Stimulated activated memory B cell treated with anti-CD40 and anti-IgM and Interleukin-4, amounts not matched to agents 10 μg/mL and 1 μg/mL and 100 μg/mL, for 72 hours (primary cell): ENCODE measurements at places on chromosomes 5 and 9.

GRCh38 chr9:38015266-38015665 is 53.8 kb downstream of the SHB start:
- no peak for ATAC-seq

GRCh38 chr9:14748373-14748772 is 25.8 kb upstream of the CER1 start:
- ATAC-seq, result no peak

DNA sequence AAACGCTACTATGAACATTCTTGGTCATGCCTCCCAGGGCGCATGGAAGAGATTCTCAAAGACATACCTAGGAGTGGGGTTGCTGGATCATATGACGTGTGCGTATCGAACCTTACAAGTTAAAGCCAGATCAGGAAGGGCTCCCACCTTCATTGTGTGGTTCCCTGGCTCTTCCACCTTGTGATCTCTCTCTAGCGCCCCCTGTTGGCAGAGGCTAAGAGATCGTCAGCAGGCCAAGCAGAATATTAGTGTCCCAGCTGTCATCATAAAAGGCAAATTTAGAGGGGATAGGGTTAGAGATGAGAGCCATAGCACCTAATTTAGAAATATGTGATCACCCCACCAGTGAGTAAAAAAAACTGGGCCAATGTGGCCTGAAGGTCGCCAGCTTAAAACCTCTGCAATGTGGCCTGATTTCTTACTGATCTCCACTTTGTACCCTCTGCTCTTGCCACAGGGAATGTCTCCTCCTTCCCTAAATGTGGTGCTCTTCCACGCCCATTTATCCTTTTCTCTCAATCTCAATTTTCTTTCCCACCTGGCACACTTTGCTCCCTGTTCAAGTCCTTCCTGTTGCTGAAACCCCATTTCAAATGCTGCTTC is 91.7 kb upstream of the SHB start:
- ATAC-seq, result no peak

DNA sequence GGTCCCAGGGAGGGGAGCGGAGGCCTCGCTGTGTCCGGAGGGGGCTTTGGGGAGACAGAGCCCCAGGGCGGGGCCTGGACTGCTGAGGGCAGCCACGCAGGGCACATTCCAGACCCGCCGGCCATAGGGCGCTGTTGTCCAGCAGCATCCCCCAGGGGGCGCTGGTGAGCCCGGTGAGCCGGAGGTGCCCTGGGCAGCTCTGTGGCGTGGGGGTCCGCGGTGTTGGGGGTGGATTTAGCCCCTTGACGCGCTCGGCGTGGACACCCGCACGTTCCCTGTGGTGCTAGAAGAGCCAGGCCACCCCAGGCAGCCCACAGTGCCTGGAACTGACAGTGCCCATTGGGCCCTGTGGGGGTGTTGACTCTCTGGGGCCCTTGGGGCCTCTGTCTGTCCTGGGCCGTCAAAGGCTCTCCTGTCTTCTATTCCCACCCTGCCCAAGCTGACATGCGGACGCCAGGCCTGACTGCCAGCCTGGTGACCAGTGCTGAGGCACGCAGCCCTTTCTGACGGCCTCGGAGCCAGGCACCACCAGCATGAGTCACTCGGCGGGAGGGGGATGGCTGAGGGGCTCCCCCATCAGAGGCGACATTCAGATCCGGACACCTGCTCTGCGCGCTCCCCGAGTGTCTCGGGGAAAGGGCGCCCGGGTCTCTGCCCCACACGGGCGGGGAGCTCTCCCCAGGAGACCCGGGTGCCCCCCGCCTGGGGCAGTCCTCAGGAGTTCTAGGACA is 23.9 kb downstream of the TPPP start:
- no peak for ATAC-seq

DNA sequence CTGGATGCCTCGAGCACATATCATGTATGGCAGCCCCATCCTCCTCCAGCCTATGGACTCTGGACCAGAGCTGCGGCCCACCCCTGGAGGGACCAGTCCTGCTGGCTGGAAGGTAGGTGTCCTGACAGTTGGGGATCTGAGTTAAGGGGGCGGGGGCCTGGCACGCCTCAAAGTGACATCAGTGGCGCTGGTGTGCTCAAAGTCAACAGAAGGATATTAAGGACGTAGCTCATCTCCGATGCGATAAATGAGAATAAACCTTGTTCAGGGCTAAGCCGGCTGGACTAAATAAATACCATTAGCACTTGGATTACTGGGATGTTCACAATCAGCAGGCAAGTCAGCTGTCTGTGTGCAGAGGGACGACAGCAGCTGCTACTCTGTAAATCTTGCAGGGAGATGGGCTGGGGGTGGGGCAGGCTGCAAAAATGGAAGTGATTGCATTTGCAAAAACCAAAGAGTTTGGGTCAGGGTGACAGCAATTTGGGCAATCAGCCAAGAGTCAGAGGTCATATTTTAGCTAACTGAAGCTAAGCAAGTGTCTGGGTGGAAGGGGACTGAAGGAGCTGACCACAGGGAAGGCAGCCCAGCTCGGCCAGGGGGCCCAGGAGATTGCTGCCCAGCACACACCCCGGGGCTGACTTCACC is 80.0 kb upstream of the LRRTM2 start:
- no peak for ATAC-seq

DNA sequence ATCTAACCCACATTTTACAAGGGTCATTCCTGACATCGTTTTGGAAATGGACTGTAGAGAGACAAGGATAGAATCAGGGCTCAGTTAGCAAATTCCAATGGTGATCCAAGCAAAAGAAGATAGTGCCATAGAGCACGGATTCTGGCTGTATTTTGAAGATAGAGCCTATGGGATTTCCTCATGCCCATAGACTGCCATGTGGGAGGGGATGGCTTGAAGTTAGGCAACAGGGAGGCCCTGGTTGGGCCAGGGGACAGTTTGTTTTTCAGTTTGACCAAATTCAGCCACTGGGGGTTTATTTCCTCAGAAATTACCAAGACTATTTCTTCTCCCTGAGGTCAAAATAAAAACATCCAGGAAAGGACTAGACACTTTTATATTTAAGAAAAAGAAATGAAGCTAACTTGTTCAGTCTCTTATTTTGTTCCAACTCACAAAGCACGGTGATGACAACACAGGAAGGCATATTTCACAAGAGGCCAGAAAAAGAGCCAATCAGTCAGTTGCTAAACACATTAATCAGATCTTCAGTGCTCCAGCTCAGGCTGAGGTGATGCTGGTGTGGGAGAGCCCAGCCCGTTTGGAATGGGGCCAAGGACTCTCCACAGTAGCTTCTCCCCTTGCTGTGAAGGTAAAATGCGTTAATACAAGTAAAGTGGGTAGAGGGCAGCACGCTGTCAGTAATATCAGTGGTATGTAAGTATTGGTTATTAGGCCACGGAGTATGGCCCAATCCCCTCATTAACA is 4.4 kb upstream of the DCTN4 start:
- ATAC-seq, result no peak

GRCh38 chr9:137064880-137065164 is 5.5 kb downstream of the SAPCD2 start:
- ATAC-seq, result no peak

DNA sequence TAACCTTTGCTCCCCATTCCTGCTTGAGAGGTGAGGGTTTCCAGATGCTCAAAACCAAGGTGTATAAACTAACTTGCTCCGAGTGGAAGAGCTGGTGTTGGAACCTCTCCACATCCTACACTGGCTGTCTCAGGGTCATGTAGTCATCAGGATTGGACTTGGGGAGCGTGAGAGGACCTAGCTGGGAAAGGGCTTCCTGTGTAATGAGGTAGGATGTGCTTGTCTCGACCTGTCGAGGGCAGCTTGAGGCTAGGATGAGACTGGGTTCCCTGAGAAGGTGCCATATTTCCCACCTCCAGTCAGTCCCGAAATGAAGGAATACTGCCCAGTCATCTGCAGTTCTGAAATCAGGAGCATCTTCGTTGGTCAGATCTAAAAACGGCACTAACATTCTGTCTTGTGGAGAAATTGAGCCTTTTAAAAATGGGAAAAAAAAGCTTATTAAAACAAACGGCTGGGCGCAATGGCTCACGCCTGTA is 1.3 kb downstream of the CCNI2 start:
- ATAC-seq, result no peak

DNA sequence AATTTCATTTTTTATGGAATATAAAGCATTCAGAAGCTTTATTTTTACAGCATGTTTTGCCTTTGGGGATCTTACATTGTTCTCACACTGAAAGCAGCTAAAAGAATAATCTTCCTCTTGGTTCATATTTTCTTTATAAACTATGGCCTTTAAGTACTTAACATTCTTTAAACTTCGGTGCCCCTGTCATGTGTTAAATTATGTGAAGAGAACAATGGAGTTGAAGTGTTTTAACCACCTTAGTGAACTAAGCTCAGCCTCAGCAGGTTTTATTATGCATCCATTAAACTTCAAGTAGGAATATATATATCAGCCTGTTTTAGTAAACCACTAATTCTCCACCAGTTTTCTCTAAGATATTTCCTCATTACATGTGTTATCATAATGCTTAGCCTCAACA is 371.4 kb upstream of the CDH18 start:
- no peak for ATAC-seq

DNA sequence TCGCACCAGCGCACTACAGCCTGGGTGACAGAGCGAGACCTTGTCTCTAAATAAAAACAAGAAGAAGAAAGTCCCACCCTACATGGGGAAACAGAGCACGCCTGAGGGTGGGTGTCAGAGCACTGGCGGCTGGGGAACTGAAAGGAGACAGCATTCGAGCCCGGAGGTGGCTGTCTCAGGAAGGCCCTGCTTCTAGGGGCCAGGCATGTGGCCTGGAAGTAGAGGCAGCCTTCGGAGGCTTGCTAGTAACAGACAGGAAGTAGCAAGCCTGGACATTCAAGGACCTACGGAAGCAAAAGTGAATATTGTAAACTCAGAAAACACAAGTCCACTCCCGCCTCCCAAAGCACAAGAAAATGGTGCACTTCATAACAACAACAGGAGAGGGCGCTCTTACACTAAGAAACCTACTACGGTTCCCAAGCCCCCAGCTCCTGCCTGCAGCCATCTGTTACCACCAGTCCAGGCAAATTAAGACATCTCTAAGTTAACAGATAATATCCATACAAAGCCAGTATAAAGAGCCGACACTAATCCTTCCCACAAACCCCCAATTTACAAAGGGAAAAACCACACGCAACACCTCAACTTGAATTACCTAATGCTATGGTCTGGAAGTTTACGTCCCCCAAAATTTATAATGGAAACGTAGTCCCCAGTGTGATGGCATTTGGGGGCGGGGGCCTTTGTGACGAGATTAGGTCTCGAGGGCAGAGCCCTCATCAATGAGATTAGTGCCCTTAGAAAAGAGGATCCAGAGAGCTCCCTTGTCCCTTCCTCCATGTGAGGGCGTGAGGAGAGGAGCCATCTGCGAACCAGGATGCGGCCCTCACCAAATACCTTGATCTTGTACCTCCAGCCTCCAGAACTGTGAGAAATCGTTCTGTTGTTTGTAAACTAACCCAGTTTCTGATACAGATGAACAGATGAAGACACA is 7.7 kb downstream of the RASGEF1C start:
- no peak for ATAC-seq

GRCh38 chr5:137575847-137576246 is 76.7 kb upstream of the SPOCK1 start:
- no peak for ATAC-seq

- no peak for ATAC-seq
Observed at GRCh38 chr5:26700759-26701384, 337.5 kb downstream of the CDH9 start.

DNA sequence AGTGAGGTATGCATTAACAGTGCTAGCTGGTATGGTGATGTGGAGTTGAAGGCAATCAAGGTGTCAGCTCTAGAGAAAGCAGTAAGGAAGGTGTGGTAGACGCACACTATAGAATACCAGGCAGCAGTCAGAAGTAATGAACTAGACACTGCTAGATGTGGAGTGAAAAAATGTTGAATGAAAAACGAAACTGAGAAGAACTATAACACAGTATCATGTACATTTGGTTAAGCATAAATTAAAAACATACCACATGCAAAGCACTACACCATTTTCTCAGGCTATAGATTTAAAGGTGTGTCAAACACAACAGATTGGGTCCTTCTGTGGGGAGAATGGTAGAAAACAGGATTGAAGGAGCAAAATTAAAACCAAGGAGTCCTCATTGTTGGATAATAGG is 15.4 kb downstream of the ZNF622 start:
- ATAC-seq, result no peak

DNA sequence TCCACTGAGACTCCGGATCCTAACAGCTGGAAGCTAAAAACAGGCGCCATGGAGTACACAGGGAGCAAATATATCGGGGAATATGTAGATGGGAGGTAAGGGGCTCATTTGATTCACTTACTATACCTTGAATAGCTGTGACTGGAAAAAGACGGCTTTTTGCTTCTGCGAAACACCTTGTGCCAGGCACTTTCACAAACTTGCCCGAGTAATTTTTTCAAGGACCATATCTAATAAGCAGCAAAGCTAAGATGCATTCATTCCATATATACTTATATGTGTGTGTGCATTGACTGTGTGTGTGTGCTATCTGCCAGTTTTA is 178 bp downstream of the MORN5 start:
- ATAC-seq, result no peak

- no peak for ATAC-seq
Observed at GRCh38 chr9:112700085-112700484, 17.8 kb downstream of the INIP start.

DNA sequence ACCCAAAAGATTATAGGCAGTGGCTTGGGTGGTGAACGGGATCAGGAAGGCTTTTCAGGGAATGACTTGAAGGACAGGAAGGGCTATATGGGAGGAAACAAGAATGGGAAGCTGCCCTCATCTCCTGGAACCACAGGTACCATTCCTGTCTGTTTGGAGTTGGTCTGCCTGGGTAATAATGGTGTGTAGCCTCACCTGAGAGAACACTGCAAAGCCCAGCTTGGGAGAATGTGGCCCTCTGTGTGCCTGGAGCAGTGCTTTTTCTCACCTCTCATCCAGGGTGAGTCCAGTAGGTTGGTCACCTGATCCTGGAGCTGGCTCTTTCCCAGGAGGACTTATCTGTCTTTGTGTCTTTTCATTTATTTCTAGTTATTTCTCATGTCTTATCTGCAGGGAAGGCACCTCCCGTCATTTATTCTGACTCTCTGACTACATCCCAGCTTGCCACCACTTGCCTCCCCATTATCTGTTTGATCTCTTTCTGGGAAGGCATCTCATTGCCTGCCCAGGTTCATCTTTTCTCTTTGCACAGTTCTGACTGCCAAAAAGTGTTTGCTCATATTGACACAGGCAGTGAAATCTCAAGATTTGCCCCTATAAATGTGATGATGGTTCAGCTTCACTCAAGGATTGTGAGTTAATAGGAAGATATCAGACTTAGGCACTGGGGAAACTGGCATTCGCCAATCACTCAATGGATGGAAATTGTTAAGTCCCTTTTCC is 22.5 kb upstream of the OR2S2 start:
- ATAC-seq, result no peak

DNA sequence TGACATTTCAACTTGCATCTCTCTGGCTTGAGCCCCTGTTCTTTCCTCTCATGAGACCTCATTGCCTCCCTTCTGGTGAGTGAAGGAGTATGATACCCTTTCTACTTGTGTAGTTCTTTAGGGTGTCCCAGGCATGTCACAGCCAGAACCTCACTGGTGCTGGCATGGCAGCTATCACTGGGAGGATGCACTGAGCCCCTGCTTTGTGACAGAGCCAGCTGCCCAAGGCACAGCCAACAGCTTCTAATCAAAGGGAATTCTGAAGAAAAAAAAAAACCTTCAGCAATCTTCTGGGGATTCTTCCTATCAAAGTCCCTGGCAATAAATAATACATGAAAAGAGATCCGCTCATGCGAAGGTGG is 652.6 kb upstream of the KLF4 start:
- ATAC-seq, result no peak

GRCh38 chr9:93669116-93669957 is 93.0 kb downstream of the PHF2 start:
- ATAC-seq, result no peak

- peak; percentile 86 for ATAC-seq
Observed at GRCh38 chr9:69317894-69318293, 7.1 kb upstream of the ENTREP1 start.
